LoVo (cell line): ENCODE measurements at places on chromosomes 11 and 22.

DNA sequence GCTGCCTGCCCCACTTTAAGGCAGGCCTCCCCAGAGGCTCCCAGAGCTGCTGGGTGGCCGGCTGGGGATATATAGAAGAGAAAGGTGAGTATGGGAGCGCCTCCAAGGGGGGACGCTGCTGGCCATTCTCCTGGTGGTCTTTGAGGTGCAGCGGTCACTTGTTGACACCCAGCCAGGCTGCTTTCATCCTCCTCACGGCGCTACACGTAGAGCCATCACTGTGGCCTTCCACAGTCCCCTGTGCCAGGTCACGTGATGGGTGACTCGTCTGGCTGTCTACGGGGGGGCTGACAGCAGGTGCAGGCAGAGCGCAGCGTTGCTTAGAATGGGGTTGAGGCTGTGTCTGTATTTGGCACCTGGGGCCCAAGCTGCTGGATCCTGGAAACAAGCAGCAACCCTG lies 1.9 kb downstream of the ACR start:
- no peak for DNase-seq

- DNase-seq: no peak
Observed at GRCh38 chr22:48104766-48105165, 1342.3 kb downstream of the TBC1D22A start.

DNA sequence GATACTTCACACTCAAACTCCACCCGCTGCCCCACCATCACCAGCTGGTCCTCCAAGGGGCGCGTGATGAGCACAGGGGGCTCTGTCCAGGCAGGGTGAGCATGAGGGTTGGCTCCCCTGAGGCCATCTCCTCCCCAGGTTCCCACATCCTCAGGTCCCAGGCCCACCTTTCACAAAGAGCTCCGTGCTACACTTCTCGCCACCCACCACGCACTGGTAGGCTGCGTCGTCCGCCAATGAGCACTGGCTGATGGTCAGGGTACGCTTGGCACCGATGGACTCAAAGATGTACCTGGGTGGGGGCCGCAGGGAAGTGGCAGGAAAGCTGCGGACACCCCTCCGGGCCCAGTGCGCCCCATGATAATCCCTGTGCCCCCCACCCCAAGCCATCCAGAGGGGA lies 9.6 kb downstream of the MYBPC3 start:
- no peak for DNase-seq

DNA sequence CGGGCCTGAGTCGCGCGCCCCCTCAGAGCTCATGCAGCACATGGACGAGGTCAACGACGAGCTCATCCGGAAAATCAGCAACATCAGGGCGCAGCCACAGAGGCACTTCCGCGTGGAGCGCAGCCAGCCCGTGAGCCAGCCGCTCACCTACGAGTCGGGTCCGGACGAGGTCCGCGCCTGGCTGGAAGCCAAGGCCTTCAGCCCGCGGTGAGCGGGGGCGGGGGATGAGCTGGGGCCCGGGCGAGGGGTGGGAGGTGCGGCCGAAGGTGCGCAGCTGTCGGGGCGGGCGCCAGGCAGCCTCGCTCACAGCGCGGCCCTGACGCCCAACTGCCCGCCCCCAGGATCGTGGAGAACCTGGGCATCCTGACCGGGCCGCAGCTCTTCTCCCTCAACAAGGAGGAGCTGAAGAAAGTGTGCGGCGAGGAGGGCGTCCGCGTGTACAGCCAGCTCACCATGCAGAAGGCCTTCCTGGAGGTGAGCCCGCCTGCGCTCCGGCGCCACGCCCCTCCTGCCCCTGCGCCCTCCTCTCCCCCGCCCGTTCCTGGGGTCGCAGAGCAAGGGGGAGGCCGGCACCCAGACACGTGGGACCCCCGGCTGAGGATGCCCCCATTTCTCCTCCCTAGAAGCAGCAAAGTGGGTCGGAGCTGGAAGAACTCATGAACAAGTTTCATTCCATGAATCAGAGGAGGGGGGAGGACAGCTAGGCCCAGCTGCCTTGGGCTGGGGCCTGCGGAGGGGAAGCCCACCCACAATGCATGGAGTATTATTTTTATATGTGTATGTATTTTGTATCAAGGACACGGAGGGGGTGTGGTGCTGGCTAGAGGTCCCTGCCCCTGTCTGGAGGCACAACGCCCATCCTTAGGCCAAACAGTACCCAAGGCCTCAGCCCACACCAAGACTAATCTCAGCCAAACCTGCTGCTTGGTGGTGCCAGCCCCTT lies 20.5 kb downstream of the EPS8L2 start:
- no peak for DNase-seq

- no peak for DNase-seq
Observed at GRCh38 chr22:41184679-41185078, 20.4 kb upstream of the L3MBTL2 start.

DNA sequence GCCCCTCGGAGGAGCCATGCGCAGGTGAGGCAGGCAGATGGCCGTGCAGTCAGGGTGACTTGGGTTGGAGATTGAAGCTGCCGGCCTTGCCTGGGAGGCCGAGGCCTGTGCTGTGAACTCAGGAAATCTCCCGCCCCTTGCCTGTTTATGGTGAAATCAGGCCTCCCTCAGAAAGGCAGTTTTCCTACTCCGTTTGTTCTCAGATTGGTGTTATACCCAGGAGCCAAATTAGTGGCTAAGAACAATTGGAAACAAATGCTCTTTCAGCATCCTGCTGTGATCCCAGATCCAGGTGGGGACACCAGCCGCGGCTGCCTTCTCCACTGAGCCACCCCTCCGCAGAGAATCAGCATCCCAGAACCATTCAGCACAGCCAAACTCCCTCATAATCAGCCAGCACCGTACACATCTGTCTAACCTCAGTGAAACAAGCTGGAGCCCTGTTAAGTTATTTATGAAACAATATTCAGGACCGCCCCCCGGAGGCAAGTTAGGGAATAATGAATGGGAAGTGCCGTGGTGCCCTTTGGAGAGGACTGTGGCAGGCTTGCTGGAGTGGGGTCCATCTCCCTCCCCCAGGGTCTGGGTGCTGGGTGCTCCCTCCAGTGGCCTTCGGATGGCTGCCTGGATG lies 60.0 kb downstream of the PKNOX2 start:
- DNase-seq: no peak

- DNase-seq: no peak
Observed at GRCh38 chr11:128757886-128758612, 64.2 kb downstream of the FLI1 start.

GRCh38 chr11:99739464-99740089 lies 718.8 kb downstream of the CNTN5 start:
- peak; percentile 16 for DNase-seq

GRCh38 chr11:64726211-64726641 lies 3.2 kb upstream of the NRXN2 start:
- no peak for DNase-seq

DNA sequence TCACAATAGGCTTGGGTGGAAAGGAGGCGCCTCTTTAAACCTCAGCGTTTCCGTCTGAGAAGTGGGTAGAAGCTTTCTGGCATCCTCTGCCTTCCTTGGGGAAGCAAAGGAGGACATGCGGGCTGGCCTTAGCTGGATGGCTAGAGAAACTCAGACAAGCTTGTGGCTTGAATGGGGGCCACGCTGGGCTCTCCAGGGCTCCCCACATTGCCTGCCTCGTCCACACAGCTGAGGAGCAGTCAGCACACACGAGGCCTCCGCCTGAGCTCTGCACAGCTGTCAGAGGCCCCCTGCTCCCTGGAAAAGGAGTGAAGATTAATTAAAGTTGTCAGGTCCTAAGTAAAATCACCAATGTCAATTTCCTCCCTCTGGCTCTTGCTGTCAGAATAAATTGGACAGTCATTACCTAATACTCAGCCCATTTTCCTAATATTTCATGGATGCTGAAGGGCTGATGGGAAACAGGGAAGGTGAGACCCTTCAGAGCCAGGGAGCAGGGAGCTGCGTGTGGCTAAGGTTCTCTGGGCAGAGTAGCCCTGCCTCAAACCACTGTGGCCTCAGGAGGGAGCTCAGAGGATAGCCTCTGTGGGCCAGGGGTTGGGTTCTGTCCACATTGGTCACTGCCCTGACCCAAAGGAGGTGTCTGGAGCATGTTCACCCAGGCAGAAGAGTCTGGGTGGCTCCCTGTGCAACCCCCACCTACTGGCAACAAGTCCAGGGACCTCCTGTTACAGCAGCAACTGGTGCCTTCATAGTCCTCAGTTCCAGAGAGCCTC lies 118.3 kb upstream of the CD82 start:
- no peak for DNase-seq

- no peak for DNase-seq
Observed at GRCh38 chr11:83725728-83726127, 439.6 kb upstream of the CCDC90B start.

GRCh38 chr11:13465909-13466371 lies 2.9 kb upstream of the BTBD10 start:
- DNase-seq: peak; percentile 44

- DNase-seq: no peak
Observed at GRCh38 chr11:115774756-115775155, 270.5 kb upstream of the CADM1 start.

- no peak for DNase-seq
Observed at GRCh38 chr11:103964390-103964789, 72.0 kb upstream of the DDI1 start.
